ENCODE measurements at places on chromosomes 1 and 21.

GRCh38 chr1:215835951-215836350 is 268.8 kb downstream of the KCTD3 start:
- DNase-seq: no peak

- peak; percentile 49 for DNase-seq
Measured at GRCh38 chr1:183234660-183235476, 48.8 kb downstream of the LAMC2 start.

- DNase-seq: no peak
Measured at GRCh38 chr1:115679141-115679611, 37.4 kb downstream of the VANGL1 start.

DNA sequence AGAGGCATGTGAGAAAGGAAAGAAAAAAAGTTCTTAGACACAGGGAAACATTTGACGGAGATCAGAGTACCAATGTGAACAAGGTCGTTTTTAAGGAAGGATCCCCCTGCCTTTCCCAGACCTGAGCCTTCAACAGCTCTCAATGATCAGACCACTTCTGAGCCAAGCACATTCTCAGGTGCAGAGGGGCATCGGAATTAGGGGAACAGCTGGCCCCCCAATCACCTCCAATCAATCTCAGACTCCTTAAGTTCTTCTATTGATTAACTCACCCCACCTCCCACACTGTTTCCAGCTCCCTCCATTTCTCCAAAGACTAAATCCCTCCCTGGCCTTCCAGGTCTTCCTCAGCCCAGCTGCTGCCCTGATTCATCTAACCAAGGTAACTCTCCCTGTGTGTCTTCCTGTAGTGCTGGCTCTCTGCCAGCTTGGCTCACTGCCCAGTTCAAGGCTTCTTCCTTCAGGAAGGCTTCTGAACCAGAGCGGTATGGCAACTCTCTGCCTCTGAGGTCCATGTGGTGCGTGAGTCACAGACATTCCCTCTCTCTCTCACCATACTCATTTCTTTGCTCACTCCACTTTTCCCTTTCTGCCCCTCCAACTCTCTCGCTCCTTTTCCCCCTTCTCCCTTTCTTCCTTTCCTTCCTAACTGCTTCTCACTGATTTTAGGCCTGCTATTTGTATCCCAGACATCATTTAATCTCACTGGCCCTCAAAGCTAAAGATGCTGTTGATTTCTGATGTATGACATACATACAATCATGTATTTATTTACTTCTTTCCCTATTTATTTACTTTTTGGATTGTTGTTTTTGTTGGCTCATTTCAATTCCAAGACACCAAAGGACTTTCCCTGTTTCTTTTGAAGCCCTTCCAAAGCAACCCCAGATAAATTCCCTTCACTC is 18.1 kb downstream of the CFAP45 start:
- peak; percentile 99 for DNase-seq

DNA sequence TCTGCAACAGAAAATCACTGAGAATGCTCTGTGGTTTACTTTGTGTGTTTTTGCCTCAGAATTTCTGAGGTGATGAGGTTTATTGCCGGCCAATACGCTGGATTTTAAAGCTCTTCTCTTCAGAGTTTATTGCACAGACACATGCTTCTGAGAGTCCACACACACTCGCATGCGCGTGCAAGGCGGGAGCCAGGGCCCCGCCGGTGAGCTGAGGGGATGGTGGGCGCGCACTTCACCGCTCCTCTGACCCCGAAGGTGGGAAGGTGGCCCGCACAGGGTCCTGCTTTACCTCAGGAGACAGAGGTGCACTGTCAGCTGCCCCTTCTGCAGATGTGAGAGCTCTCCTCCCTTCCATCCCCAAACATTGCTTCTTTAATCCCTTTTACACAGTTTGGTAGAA is 158.4 kb upstream of the MAGI3 start:
- no peak for DNase-seq

DNA sequence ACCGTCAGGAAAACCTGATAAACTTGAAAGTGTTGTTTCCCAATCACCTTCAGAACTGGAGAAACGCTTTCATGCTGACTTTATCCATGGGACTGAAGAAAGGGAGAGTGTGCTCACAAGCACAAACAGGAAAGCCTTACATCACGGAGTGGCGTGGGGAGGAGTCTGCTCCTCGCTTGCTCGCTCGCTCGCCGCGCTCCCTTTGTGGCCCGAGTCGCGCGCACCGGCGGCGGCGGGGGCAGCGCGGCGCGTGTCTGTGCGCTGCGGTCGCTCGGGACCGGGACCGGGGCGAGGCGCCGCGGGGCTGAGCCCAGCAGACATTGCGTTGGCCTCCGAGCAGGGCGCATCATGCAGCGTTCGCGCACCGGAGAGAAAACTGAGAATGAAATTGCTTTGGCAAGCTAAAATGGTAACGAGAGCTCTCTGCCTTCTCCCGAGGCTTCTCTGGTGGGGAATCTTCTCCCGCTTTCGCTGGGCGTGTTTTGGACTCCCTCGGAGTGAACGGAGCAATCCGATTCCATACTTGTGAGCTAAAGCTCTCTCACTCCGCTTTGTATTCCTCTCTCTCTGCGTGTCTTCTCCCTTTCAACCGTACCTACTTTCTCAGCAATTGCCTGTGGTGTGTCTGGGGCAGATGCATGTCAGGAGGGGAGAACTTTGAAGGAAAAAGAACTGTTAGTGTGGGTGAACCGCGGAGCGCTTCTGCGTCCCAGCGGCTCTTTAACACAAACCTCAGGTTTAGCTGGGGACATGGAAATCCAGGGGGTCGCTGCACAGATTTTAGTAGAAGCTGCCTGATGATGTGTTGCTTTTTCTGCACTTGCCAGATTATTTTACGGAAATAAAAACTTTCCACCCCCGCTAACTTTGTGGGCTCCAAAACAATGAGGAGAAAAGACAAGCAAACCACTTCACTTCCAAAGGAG is at the start of gene RGL1:
TSS of gene RGL1 (plus strand) at position 205 of the 926 bp plus-strand sequence. CDS start at position 383, 178 bp downstream.
- peak; percentile 82 for DNase-seq

GRCh38 chr1:175207971-175208370 is 15.4 kb upstream of the KIAA0040 start:
- DNase-seq: peak; percentile 98

DNA sequence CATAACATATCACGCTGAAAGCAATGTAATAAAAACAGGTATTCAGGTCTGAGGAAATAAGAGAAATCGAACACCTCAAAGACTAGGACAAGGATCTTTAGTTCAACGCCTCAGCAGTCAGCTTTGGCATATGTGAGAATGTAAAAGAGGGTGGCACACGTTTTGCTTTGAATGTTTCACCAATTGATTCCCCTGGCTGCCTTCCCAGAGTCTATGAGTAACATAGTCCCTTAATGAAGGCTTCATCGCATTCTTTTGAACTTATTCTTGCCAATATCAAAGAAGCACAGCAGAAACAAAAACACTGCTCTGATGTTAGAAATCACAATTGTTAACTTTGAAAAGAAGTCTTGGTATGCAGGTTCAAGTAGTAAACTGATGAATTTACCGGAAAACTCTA is 764.8 kb downstream of the ADGRL2 start:
- no peak for DNase-seq

DNA sequence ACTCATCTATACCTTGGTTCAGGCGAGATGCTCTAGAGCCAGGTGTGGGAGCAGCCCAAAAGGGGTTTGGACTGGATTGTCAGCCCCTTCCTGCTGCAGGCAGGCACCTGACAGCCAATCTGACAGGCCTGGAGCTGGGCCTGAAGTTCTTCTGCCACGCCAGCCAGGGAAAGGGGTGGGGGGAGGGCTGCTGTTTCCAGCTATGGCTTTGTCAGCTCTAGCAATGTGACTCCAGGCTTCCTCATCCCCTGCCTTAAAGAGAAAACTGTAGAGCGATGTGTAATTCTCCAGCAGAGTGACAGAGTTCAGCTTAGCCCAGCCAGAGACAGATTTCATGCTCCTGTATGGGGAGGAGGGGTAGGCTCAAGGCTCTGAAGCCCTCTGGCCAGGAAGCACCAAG is 30.3 kb downstream of the WNT4 start:
- DNase-seq: no peak

DNA sequence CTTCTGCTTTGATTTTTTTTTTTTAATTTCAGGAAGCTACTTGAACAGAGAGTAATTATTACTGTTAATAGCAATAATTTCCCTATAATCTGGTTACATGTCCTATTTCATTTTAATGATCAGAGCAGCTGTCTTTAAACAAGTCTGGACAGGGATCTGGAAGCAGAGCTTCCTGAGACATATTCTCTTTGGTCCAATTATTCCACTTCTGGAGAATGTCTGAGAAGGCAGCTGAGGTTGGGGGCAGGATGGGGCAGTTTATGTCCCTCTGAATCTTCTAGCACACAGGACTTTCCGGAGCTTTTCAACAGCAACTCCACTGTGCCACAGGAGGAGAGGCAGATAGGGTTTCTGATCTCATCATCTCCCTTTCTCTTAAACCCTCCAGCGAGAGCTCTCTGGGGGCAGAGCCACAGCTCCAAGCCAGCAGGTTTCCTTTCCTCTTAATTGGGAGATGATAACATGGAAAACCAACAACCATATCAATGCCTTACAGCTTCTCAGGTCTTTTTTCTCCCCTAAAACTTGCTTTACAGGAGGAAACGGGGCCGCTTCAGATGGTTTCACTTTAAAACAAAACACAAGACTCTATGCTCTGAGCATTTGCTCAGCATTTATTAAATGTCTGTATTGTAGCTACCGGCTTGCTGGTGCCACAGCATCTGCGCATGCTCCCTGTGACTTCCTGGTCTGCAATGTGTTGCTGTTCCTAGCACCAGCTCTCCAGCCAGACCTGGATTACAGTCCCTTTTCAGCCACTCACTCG is 425.7 kb upstream of the USP24 start:
- DNase-seq: no peak

- no peak for DNase-seq
Measured at GRCh38 chr1:14811573-14811972, 213.1 kb downstream of the KAZN start.

DNA sequence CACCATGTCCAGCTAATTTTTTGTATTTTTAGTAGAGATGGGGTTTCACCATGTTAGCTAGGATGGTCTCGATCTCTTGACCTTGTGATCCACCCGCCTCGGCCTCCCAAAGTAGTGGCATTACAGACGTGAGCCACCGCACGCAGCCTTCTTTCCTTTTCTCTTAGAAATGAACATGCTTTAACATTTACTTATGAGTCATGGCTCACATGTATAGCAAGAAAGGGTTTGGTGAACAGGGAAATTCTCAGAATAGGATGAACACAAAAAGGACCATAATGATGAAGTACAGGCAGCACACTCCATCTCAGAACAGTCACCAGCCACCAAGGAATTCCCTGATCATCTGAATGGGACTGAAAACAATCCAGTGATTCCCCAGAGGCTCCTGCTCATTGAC is 9.4 kb upstream of the VAMP4 start:
- no peak for DNase-seq

GRCh38 chr1:197234581-197234980 is 33.5 kb upstream of the CRB1 start:
- DNase-seq: no peak

DNA sequence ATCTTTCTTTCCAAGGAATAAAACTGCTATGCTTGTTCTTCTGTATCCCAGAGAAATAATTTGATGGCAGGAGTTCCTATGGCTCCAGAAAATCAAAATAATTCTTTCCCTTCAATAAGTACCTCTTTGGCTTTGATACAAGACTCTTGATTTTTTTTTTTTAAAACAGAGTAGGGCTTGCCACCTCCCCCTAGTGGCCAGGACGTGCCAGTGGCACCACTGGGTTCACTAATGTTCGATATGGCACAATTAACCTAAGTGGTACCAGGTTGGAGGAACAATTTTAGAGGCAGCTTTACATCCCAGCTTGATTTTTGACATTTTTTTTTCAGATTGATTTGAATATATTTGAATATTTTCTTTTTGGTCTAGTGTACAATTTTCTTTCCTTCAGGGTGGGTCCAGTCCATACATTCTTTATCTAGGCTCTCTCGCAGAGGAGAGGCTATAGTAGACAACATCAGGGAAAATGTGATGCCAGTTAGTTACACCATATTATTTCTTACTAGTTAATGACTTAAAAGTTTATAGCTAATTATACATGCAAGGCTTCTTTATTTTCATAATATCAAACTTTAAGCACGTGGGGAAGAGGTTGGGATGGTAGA is 330.9 kb downstream of the S1PR1 start:
- DNase-seq: peak; percentile 59

DNA sequence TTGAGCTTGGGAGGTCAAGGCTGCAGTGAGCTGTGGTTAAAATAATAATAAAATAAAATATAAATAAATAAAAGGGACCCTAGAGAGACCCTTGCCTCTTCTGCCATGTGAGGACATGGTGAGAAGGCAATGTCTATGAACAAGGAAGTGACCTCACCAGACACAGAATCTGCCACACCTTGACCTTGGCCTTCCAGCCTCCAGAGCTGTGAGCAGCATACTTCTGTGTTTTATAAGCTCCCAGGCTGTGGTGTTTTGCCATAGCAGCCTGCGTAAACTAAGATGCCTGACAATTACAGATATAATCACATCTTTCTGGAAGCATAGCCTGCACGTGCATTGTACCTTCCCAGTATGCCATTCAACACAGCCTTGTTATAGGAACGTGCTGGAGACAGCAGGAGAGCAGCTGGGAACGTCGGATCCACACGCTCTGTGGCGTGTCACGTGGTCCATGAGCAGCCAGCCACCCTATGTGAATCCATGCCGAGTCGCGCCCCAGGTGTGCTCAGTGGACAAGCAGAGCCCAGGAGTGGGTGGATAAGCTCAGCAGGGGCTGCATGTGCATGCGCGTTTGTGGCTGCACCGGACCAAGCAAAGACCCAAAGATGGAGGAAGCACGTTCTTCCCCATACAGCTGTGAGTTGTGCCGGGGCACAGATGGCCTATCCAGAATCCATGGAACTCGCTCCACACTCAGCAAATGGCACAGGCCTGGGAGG is 17.8 kb downstream of the WNT9A start:
- no peak for DNase-seq

DNA sequence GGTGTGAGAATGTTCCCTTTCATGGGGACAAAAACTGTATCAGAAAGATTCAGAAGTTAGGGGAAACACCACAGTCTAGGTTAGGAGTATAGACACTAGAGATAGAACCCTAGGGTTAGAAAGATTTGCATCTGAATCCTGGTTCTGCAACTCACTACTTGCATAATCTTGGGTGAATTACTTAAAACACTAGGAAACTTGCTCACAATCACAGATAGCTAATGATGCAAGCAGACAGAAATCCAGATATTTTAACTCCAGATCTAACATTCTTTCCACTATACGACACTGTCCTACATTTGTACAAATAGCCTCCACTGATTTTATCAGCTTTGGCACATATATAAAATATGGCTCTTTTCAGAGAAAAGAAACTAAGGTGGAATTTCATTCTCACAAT is 30.8 kb upstream of the GLIS1 start:
- DNase-seq: no peak

GRCh38 chr1:2200308-2200943 is 5.9 kb upstream of the FAAP20 start:
- no peak for DNase-seq

GRCh38 chr1:225544263-225544662 is 108.7 kb downstream of the ENAH start:
- no peak for DNase-seq

DNA sequence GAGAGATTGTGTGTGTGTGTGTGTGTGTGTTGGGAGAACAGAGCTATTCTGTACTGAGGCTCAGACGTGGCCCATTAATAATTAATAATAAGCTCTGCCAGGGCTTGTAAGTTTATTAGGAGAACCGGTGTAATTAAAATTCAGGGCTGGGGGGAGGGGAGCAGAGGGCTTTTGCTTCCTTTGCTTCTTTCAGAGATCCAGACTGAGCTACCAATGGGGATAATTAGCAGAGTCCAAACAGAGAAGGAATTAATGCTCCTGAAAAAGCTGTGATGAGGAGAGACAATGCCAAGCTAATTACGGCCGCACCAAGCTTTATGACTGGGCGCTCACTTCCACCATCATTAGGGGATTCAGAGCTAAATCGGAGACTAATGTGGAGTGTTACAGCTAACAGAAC is 4.5 kb downstream of the SYT6 start:
- peak; percentile 21 for DNase-seq
